ENCODE measurements at places on chromosomes 3 and 15.

- no peak for DNase-seq
Observed at GRCh38 chr15:41594801-41595746, 36.1 kb downstream of the TYRO3 start.

GRCh38 chr3:2544212-2544611 is 445.5 kb downstream of the CNTN4 start:
- DNase-seq, result no peak

DNA sequence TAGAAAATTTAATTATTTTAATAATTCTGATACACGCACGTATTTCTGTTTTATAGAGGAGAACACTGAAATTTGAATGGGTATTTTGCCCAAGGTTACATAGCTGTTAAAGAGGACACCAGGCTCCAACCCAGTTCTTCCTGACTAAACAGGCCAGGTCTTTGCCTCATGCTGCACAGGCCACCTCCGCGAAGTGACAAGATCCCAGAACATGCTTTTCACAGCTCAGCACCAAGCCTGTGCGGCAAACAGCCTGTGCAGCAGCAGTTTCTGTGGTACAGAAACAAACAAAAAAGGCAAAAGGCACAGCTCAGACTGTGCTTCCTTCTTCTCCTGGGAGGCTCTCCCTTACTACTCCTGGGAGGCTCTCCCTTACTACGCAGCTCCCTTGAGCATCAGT is 6.5 kb downstream of the FOXL2 start:
- DNase-seq, result no peak

- no peak for DNase-seq
Observed at GRCh38 chr3:119781330-119782198, at the start of gene NR1I2. Gene NR1I2, plus strand, starts transcription at chr3:119782101.

- no peak for DNase-seq
Observed at GRCh38 chr3:194723846-194724618, 38.3 kb downstream of the FAM43A start.

DNA sequence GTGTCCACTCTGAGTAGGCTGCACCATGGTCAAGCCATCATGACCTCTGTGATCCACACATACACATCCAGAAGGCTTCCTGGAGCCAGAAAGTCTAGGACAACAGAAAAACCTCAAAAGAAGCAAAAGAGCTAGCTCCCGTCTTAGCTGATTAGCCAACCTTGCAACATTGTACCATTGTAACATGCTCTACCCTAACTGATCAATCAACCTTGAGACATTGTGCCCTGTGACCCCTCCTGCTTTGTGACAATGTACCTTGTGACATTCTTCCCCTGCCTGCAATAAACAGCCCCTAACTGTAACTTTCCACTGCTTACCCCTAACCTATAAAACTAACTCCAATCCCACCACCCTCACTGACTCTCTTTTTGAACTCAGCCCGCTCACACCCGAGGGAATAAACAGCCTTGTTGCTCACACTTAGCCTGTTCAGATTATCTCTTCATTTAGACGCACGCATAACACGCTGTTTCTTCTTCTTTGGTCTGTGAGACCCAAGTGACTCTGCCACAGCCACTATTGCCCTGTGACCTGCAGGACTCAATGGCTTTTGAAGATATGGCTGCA is 1104.6 kb downstream of the OTOL1 start:
- no peak for DNase-seq

- DNase-seq, result no peak
Observed at GRCh38 chr3:140440446-140440845, 237.4 kb upstream of the TRIM42 start.

DNA sequence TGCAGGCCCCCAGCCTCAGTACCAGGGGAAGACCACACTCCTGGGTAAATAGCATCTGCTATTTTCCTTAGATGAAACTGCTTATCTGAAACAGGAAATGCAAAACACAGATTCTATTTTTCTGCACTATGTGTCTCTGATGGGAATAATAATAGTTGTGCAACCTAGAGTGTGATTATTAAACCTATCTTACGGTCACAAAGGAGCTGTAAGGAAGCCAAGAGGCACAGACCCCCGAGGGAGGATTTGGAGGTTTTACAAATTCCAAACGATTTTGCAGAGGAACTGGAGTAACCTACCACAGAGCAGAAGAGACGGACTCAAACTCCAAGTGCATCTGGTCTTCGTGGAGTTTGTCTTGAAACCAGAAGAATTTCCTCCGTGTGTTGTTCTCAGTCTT is 14.1 kb upstream of the APOD start:
- no peak for DNase-seq

DNA sequence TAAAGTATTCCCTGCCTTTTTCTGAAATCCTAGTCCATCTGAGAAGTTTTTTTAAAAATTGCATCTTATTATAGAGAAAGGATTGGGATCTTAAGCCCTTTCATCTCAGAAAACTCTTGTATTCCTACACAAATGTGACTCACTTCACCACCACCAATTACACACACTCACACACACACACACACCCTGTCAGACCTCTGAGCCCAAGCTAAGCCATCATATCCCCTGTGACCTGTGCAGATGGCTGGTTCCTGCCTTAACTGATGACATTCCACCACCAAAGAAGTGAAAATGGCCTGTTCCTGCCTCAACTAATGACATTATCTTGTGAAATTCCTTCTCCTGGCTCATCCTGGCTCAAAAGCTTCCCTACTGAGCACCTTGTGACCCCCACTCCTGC is 1181.9 kb downstream of the ROBO2 start:
- DNase-seq, result no peak

GRCh38 chr15:51796847-51797401 is 32.5 kb upstream of the TMOD3 start:
- DNase-seq, result no peak

GRCh38 chr3:169528289-169528688 is 135.2 kb downstream of the MECOM start:
- DNase-seq, result no peak

- DNase-seq, result no peak
Observed at GRCh38 chr3:148005456-148005855, 596.3 kb downstream of the ZIC1 start.

DNA sequence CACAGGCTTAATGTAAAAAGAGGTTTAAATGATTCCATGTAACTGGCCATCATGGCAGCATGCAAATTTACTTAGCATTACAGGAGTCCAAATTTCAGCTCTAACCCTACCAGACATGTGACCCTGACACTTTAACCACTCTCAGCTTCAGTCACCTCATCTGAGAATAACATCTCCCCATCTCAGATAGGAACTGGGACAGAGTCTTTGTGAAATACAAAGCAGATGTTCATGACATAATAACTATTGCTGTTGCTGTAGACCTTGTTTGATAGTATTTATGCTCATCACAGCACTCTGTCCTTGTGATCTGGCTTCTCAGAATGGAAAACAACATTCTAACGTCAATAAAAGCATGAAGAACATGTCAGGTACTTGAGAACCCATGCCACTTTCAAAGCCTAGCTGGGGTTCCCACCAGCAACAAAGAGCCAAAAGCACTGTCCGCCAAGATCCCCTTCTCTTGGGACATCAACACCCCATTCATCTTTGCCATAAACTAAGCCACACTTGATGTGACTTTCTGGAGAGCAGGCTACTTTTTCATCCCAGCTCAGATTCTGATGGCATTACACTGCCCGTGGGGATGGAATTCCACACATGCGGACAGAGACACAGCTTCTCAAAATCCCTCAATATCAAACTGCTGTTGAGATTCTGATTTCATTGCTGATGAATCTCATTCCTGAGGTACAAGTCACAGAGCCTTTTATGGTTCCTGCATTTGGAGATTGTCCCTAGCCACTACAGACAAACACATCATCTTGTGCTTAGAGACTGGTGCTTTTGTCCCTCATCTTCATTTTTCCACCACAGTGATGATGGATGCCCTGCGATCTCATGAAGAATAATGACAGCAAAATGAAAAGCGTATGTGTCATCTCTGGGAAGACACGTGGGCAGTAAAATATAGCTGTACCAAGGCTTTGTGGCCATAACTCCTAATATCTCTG is 202.7 kb downstream of the TNIK start:
- DNase-seq, result no peak

GRCh38 chr15:33964665-33965040 is 3.6 kb upstream of the CHRM5 start:
- no peak for DNase-seq

- no peak for DNase-seq
Observed at GRCh38 chr3:151800431-151800830, 13.5 kb upstream of the AADAC start.

DNA sequence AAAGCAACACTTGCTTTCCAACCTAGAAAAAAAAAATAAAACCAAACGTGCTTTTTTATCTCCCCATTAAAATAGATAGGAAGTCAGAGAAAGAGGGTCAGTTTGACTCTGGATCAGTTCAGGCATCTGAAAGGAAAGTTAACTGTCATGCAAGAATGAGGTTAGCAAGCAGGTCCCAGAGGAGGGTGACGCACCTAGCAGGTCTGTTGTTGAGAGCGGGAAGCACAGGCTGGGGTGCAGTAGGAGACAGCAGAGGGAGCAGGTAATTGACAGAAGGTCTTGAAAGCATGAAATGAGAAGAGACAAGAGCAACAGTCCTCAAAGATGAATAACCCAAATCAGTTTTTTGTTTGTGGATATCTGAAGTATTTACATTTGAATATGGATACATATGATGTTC is 82.5 kb downstream of the ANO10 start:
- no peak for DNase-seq

GRCh38 chr3:55455915-55456314 is 31.2 kb downstream of the WNT5A start:
- no peak for DNase-seq

- DNase-seq, result no peak
Observed at GRCh38 chr3:183396662-183397391, 31.6 kb downstream of the MCF2L2 start.

DNA sequence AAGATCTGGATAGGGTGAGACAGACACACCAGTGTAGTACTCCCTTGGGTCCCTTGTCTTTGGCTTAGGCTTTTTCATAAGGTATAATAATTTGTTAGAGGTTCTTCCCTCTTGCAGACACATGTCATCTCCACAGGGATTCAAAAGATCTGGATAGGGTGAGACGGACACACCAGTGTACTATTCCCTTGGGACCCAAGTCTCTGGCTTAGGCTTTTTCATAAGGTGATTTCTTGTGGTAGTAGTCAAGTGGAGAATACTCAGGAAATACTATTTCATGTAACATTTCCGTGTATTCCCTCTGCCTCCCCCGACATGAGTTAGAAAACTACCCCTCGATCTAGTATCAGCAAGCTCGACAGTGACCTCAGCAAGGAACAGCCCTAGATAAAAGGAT is 954 bp upstream of the MAPKBP1 start:
- no peak for DNase-seq

- DNase-seq, result no peak
Observed at GRCh38 chr3:134737516-134737915, 57.5 kb upstream of the EPHB1 start.

DNA sequence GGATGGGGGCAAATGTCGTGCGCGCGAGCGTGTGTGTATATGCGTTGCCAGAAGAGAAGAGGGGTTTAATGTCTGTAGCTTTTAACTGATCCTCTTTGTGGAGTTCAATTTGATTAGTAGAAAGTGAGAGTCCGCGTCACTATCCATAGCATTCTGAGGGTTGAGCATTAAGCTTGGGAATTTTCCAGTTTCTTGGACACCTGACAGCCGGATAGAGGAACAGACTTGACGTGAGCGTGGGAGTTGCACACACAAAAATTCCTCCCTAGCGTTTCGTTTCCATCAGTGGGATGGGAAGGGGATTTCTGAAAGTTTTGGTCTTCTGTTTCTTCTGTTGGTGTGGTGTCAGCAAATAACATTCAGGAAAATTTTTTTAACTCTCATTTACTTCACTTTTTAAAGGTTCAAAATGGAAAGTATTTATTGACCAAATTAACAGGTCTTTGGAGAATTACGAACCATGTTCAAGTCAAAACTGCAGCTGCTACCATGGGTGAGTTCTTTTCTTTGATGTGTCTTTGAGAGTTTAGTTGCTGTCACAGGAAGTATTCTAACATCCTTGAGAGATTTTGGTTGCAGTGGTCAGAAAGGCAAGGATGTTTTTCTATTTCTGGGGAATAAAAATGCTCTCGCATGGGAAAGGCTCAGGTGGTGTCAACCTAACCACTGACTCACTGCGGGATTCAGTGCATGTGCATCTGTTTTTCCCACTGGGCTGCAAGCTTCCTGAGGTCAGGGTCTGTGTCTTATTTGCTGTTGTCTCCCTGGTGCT is 841 bp downstream of the POGLUT1 start:
- DNase-seq, result no peak

DNA sequence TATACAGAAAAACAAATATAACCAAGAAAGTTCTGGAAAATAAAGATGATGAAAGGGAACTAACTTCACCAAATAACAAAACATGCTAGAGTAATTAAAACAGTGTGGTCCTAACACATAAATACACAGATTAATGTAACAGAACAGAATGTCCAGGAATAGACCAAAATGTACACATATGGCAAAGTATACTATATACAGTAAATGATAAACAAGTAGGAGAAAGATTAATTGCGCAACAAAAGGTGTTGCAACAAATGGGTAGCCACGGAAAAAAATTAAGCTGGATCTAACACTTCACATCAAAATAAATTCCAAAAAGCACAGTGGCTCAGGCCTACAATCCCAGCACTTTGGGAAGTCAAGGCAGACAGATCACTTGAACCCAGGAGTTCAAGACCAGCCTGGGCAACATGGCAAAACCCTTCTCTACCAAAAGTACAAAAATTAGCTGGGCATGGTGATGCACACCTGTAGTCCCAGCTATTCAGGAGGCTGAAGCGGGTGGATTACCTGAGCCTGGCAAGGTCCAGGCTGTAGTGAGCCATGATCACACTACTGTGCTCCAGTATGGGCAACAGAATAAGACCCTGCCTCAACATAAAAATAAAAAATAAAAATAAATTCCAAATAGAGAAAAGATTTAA is 19.8 kb downstream of the SCAP start:
- DNase-seq, result no peak

- DNase-seq, result no peak
Observed at GRCh38 chr3:125615256-125615655, 20.0 kb upstream of the OSBPL11 start.

GRCh38 chr3:13045241-13045903 is 27.9 kb downstream of the IQSEC1 start:
- no peak for DNase-seq

- DNase-seq, result no peak
Observed at GRCh38 chr15:52383100-52383588, 87.5 kb upstream of the MYO5C start.

- DNase-seq, result no peak
Observed at GRCh38 chr3:132554437-132554836, 42.6 kb upstream of the ACKR4 start.

DNA sequence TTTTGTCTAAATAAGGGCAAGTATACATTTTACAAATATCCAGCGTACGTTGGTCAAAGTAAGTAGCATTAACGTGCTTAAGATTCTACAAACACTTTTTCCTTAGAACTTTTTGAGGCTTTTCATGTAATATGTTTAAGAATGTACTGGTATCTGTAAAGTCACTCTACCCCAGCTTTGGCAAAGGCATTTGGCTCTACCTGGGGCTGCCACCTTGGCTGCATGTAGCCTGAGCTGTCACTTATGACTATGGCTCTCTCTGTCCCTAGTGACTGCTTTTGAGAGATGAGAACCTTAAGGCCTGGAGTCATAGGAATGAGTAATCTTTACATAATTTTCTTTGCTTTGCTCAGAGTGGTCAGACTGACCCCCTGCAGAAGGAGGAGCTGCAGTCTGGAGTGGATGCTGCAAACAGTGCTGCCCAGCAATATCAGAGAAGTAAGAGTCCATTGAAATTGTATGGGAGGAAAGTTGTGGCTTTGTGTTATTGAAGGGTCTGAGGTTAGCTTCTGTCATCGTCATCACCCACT is 61.2 kb downstream of the IQGAP1 start:
- DNase-seq, result no peak
